ENCODE measurements at places on chromosomes 13 and 19.

- no peak for DNase-seq
Measured at GRCh38 chr13:25432691-25433090, 60.9 kb downstream of the ATP8A2 start.

GRCh38 chr13:99941911-99942310 is 29.7 kb downstream of the ZIC5 start:
- DNase-seq, result no peak

- no peak for DNase-seq
Measured at GRCh38 chr19:35862528-35862927, 5.8 kb downstream of the KIRREL2 start.

GRCh38 chr19:16888629-16889365 is at the start of gene F2RL3:
Gene F2RL3 (plus strand): TSS chr19:16888999. CDS start chr19:16889190, 191 bp downstream.
- DNase-seq, result no peak

- no peak for DNase-seq
Measured at GRCh38 chr13:106656186-106656585, 88.2 kb upstream of the ARGLU1 start.

- no peak for DNase-seq
Measured at GRCh38 chr19:33392341-33393285, 19.1 kb downstream of the CEBPG start.

GRCh38 chr13:103663996-103664395 is 597.8 kb upstream of the SLC10A2 start:
- DNase-seq, result peak; percentile 4

DNA sequence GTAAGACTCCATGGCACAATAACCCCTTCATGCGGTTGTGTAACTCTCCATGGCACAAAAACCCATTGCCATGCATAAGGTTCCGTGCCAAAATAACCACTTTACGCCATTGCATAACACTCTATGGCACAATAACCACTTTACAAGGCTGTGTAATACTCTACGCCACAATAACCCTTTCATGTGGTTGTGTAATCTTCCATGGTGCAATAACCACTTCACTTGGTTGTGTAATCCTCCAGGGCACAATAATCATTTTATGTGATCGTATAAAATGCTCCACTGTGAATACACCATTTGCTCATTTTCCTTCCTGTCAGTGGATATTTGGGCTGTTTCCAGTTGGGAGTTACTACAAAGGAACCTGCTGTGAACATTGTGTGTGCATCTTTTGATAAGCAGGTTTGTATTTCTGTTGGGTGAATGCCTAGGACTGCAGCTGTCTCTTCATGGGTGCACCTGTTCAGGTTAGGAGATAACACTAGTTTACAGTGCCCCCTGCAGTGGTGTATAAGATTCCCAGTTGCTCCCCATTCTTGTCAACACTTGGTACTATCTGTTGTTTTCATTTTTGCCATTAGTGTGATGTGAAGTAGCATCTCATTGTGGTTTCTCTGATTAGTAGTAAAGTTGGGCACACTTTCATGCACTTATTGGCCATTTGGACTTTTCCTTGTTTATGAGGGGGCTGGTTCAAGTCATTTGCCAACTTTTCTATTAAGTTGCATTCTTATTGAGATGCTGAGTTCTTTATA is 21.1 kb upstream of the ZSCAN18 start:
- no peak for DNase-seq

DNA sequence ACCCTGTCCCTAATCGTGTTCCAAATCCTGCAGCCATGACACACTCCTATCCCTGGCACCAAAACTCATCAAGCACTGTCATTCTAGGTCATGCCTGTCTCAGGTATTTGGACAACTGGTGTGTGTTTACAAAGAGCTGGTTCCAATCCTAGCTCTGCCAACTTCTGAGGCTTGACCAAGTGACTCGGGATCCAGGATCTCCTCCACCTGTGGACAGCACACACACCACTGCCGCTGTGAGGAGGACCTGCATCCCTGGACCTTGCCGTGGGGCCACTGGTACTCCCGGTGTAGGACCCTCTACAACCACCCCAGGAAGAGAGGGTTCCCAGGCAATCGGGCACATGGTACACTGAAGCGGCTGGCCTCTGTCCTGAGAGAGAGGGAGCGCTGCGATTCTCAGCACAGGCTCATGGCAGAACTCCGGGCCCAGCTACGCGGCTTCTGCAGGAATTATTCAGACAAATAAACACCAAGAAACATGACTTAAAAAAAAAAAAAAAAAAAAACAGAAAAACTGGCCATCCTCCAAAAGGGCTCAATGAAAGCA is 20.4 kb downstream of the MLLT1 start:
- no peak for DNase-seq

- no peak for DNase-seq
Measured at GRCh38 chr13:70905035-70905434, 796.8 kb upstream of the KLHL1 start.

DNA sequence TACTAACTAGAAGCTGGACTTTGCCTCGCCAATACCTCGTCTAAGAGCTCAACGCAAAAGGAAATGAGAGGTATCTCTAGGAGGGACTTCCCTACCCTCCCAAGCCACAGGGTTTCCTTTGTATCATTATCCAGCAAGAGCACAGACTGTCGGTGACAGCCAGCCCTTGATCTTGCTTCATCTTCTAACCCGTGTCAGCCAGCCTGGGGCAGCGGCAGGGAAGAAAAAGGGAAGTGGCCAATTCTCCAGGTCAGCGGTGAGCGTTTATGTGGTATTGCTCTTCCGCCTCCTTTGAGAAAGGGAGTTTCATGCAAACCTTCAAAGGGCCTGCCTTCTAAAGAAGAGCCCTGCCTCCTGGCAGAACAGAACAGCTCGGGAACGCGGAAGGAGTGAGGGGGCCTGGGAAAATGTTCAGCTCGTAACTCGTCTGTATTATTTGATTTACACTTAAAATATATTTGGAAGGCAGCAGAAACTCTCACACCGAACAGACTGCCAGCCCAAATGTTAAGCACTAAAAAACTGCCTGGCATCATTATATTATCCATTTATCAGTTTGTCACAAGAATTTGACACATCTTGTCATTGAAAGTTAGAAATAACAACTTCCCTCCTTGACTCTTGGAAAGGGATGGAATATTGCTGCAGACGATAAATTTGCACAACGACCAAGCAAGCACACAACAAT is 41.8 kb downstream of the EFNB2 start:
- no peak for DNase-seq

DNA sequence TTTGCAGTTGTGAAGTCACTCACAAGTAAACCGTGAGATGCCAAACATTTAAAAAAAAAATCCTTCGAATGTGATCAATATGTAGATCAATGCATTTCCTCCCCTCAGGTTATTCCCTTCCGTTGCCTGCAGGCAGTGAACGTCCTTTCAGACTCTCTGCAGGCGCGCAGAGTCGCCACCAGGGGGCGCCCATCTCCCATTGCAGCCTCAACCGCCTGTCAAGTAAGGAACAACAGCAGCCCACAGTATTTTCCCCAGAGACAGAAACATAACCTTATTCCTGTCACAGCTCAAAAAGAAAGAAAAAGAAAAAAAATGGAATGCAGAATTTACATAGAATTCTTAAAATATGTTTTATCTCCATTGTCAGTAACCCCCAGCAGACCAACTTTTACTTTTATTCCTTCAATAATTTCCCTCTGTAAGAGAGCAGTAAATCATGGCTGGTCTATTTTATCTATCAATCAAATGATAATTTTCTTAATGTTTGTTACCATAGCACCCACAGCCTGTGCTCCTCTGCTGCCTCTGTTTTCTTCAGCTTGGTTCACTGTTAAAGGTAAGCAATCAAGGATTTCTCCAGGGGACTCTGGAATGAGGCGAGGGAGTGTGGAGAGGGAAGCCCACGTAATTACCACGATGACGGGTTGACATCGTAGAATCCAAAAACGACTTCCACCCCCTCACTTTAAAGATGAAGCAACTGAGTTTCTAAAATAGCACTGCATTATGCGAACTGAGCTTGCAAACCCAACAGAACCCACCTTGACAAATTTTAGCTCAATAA is 637.6 kb upstream of the ARGLU1 start:
- DNase-seq, result peak; percentile 52

DNA sequence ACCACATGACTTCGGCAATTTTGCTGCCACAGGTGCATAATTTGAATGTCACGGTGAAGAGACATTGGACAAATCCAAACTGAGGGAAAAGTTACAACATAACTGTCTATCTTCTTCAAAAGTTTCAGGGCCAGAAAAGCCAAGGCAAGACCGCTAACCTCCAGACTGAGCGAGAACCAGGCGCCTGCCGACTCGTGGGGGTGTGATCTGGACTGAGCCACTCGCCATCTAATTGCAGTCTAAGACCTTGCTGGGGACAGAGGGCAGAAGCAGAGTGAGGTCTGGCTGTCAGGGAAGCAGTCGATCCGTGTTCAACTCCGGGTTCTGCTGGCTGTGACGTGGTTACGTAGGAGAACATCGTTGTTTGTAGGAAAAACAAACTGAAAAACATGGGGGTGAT is 88.6 kb downstream of the SPACA7 start:
- no peak for DNase-seq

DNA sequence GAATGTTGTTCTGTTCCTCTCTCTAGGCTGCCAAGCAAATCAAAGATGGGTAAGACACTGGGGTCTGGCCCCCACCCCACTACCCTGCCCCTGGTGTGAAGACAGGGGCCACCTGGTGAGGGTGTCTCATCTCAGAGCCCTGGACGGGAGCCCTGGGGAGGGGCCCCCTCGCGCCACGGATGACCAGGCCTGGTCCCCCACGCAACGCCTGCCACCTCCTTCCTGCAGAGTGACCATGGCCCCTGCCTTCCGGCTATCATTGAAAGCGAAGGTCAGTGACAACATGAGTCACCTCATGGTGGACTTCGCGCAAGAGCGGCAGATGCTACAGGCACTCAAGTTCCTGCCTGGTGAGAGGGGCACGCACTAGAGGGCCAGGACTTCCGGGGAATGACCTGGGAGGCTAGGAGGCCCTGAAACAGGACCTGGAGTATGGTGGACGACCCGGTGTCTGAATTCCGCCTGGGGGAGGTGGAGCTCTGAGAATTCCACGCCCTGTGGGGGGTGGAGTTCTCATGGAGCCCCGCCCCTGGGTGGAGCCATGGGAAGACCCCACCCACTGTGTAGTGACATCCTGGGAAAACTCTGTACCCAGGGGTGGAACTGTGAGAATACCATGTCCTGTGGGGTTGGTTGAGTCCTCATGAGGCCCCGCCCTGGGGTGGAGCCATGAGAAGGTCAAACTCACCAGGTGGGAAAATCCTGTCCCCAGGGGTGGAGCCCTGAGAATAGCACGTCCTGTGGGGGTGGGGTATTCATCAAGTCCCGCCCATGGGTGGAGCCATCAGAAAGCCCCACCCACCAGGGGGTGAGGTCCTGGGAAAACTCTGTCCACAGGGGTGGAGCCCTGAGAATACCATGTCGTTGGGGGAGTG is 6.1 kb downstream of the FSD1 start:
- no peak for DNase-seq

DNA sequence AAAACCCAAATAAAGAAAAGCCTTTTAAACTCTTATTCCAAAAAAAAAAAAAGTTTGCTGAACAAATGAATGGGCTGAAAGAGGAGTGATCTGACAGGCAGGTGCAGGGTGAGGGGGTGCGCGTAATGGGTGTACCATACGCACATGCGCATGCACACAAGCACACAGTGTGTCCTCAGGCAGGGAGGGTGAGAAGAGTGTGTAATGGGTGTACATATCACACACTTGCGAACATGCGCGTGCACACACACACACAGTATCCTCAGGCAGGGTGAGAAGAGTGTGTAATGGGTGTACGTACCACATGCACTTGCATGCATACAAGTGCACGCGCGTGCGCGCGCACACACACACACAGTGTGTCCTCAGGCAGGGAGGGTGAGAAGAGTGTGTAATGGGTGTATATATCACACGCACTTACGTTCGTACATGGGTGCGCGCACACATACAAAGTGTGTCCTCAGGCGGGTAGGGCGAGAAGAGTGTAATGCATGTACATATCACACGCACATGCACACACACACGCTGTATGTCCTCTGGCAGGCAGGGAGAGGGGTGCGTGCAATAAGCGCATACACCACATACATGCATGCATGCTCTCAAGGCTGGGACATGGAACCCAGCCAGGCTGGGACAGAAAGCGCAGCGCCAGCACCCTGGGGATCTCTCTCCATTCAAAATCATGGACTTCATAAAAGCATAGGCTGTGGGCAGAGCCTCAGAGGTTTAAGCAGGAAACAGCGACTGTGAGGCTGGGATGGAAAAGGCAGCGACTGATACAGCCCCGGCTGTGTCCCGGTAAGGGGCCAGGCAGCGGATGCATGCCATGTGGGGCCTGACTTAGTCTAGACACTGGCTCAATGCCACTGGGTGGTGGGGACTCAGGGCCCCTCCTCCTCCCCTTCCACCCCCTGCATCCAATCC is 70.4 kb downstream of the CEBPG start:
- DNase-seq, result no peak

All from NCI-H226 (cell line).